ENCODE measurements at places on chromosomes 4 and X. TPM values are rescaled to one million over a fixed set of nuclear protein-coding genes. Genes with fewer than 3 reads are reported as not detected.

DNA sequence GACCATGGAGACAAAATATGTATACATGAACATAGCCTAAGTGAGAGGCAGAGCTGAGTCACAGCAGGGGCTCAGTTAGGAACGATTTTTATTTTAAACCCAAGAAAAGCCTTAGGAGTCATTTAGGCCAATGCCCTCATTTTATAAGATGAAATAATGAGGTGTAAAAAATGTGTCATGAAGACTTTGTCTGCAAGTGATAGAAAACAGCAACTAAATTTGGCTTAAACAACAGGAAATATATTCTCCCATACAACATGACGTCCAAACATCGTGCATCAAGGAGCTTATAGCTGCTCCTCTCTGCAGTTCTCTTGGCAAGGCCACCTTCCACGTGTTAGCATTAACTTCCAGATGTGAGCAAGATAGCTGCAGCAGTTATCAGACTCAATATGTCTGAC, 16.8 kb downstream of the SCFD2 start:
- no peak for DNase-seq

DNA sequence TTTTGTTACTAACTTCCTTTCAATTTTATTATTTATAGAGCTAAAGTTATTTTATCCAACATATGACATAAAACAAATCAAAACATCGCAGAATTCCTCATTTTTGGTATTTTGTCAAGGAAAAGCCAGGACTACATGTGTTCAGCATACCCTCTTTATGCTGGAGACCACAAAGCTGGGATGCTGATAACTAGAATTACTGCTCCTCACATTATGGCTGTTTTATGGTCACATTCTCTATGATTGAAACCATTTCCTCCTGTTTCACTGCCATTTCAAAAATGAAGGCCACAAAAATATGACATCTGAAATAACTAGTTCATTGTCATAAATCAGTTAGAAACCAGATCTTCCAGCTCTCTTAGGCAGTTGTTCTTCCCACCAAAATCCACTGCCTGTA, 41.7 kb downstream of the KLHL34 start:
- no peak for DNase-seq

GRCh38 chr4:100146756-100147155, 43.5 kb downstream of the DDIT4L start:
- DNase-seq: no peak

- no peak for DNase-seq
Measured at GRCh38 chr4:85491527-85491926, 16.6 kb downstream of the ARHGAP24 start.

MRFAP1L1 gene
- polyA plus RNA-seq: 137 TPM

Measured in renal pelvis (tissue), 12 donors.